ENCODE measurements at places on chromosomes 13 and 19.

GRCh38 chr19:42452590-42452989 lies 9.8 kb upstream of the CXCL17 start:
- DNase-seq = no peak

GRCh38 chr19:2341244-2341751 lies 12.8 kb downstream of the SPPL2B start:
- no peak for DNase-seq

- no peak for DNase-seq
These were observed 18.6 kb downstream of the DEDD2 start for GRCh38 chr19:42198676-42199439.

DNA sequence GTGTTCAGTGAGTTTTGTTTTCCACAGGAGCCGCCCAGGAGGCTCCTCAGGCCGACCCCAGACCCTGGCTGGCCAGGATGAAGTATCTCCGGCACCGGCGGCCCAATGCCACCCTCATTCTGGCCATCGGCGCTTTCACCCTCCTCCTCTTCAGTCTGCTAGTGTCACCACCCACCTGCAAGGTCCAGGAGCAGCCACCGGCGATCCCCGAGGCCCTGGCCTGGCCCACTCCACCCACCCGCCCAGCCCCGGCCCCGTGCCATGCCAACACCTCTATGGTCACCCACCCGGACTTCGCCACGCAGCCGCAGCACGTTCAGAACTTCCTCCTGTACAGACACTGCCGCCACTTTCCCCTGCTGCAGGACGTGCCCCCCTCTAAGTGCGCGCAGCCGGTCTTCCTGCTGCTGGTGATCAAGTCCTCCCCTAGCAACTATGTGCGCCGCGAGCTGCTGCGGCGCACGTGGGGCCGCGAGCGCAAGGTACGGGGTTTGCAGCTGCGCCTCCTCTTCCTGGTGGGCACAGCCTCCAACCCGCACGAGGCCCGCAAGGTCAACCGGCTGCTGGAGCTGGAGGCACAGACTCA lies 12.9 kb downstream of the B3GNT3 start:
- no peak for DNase-seq
